ENCODE measurements at places on chromosomes 3 and 15. TPM values are rescaled to one million over a fixed set of nuclear protein-coding genes. Genes with fewer than 3 reads are reported as not detected.
A peak's percentile ranks its signal among the peaks of the same experiment; 100 is the strongest.

Gene SCN11A
- 1.0 TPM for total RNA-seq

Gene GYG1
- 32.5 TPM for total RNA-seq

Gene CISH
- 66.9 TPM for total RNA-seq

Gene PEX5L
- total RNA-seq = not detected

Gene SLC22A13
- 0.61 TPM for total RNA-seq

Gene C3orf22
- total RNA-seq = not detected

DNA sequence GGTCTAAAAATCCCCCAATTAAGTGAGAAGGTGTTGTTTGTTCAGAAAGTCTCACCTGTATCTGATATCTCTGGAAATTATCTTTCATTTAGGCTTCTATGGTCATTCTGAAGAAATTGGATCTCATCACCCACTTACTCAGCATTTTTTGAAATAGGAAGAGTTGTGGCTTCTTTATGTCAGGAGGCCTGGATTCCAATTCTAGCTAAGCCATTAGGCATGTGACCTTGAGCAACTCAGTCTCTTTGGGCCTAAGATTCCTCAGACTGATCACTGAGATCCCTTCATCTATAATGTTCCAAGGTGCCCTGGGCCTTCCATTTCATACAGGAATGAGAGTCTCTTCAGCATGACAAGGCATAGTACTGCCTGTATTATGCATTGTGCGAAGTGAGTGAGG is 70.3 kb downstream of the ARHGEF26 start:
- peaks cover 6% of the 10 kb centered on the region for H3K36me3 ChIP-seq
- H3K4me3 ChIP-seq = no peak overlapping the region
- H3K27ac ChIP-seq = no peak overlapping the region
- DNase-seq = no peak
- H3K27me3 ChIP-seq = no peaks in the 10 kb centered on the region

DNA sequence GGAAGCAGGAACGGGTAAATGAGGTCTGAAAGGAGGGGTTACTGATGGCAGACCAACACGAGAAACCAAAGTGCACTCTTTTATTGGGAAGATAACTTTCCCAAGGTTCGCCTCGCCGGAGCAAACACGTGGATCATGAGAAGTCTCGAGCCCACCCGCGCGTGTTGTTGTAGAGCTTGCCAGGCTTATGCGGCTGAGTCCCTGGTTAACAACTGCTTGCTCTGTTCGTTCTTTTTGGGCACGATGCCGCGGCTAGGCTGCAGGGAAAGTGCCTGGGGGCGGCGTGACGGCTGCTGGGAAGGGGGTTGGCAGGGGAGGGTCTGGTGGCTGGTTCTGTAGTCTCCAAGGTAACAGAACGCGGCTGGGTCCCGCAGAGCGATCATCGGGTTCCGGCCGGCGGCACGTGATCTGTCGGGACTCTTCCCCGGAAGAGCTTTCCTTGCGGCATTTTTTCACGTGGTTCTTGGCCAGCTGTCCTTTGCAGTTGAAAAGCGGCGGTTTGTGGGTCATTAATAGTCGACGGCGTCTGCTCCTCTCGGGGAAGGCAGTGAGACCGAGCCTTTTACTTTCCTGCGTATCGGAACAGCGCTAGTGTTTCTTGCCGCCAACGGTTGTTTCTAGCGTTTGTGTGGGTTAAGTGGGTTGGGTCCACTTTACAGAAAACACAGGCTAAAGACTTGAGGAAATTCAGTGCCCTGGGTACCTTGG is 1.5 kb downstream of the MGA start:
- H3K36me3 ChIP-seq = no peaks in the 10 kb centered on the region
- peaks cover 41% of the 10 kb centered on the region for H3K4me1 ChIP-seq
- DNase-seq = peak; percentile 81
- no peaks in the 10 kb centered on the region for H3K27me3 ChIP-seq

DNA sequence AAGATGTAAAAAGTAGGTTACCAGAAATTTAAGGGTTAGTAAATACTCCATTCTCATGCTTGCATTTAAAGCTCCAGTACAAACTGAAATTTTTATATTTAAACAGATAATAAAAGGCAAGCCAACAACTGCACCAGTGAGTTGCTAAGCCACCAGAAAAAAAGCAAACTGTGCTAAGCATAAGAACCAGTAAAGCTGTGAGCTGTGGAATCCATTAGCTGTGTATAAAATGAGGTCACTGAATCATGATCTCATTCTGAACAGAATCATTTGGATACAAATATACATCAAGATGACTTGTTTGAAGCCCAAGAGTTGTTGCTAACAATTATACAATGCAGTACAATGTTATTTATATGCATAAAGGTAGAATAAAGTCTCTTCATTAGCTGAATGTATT is 1312.2 kb downstream of the SI start:
- no peaks in the 10 kb centered on the region for H3K27me3 ChIP-seq
- no peak overlapping the region for H3K27ac ChIP-seq
- no peaks in the 10 kb centered on the region for H3K4me1 ChIP-seq
- H3K4me3 ChIP-seq = no peak overlapping the region

DNA sequence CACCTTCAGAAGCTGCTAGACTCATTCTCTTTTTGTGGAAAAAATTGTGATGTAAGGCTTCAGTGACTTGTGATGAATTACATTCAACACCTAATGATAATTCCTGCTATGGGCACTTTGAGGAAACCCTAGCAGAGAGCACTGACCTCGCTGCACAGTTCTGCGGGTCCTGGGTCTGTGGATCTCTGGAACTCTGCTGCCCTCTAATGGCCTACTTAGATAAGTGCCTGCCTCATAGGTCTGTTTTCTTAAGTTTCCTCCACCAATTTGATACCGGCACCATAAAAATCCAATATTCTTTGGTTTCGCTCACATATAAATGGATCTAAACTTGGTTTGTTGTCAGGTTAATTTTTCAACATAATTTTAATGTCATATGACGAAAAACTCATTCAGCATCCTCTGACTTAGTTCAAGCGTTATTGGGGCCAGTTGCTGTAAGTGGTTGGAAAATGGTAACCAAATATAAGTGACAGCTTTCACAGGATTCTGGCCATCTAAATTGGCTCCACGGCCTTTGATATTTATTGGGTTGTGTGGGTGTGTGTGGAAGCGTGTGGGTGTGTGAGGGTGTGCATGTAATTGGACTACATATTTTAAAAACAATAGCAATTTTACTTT is 10.4 kb downstream of the SLITRK3 start:
- H3K4me1 ChIP-seq = no peaks in the 10 kb centered on the region
- H3K4me3 ChIP-seq = no peak overlapping the region
- no peaks in the 10 kb centered on the region for H3K27me3 ChIP-seq
- H3K27ac ChIP-seq = no peak overlapping the region
- no peaks in the 10 kb centered on the region for H3K36me3 ChIP-seq

DNA sequence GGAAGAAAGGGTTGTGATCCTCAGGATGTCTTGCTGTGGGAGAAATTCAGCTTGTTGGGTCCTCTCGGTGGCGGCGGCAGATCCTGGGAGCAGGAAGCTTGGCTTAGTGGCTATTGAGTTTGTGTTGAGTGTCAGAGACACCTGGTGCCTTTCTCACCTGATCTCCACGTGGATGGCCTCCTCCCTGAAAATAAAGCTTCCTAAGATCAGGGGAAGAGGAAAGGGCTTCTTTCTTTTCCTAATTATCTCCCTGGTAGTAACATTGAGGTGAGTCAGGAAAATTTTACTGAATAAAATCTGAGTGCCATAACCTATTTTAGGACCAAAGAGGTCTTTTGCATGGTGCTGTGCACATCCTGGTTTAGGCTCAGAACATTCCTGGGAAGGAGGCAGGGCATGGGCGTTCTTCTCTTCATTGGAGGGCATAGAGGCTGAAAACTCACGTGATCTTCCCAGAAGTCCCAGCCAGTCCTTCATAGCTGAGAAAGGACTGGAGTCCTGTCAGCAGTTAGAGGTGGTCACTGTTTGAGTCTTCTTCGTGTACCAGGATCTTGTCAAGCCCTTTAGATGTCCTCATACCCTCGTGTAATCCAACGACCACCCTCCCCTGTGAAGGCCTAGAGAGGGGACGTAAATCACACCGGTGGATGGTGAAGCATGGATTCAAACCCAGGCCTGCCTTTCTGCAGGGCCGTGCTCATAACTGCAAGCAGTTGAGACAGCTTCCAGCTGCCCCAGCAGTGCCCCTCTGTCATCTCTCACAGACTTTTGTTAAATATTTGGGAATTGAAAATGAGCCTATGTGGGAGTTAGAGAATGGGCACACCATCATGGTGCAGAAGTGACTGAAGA is 1.1 kb downstream of the CMTM8 start:
- no peaks in the 10 kb centered on the region for H3K4me1 ChIP-seq
- H3K27me3 ChIP-seq = no peaks in the 10 kb centered on the region
- peak overlapping the region; percentile 91 for H3K27ac ChIP-seq

DNA sequence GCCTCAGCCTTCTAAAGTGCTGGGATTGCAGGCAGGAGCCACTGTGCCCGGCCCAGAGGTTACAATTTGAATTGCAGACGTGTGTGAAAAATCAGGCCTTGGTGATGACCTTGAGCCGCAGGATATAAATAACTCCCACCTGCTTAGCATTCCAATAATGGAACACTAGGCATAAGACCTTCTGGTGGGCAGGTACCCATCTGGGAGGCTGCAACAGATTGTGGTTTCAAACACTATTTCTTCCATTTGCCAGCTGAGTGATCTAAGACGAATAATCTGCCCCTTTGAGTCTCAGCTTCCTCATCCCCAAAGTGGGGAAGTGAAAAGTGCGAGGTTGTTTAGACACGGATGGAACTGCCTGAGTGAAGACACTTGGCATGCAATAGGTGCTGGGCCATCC is 47.7 kb upstream of the HERC1 start:
- DNase-seq = no peak
- H3K4me3 ChIP-seq = no peak overlapping the region
- H3K27me3 ChIP-seq = no peaks in the 10 kb centered on the region
- H3K4me1 ChIP-seq = peaks cover 8% of the 10 kb centered on the region
- H3K27ac ChIP-seq = no peak overlapping the region
- no peaks in the 10 kb centered on the region for H3K36me3 ChIP-seq

GRCh38 chr15:37536967-37537605 is 397.4 kb upstream of the TMCO5A start:
- no peak overlapping the region for H3K27ac ChIP-seq
- no peak overlapping the region for H3K4me3 ChIP-seq
- no peaks in the 10 kb centered on the region for H3K27me3 ChIP-seq
- DNase-seq = no peak

- H3K27me3 ChIP-seq = no peaks in the 10 kb centered on the region
- H3K4me1 ChIP-seq = peaks cover 9% of the 10 kb centered on the region
- no peak overlapping the region for H3K4me3 ChIP-seq
- no peak for DNase-seq
- no peaks in the 10 kb centered on the region for H3K36me3 ChIP-seq
These were observed 300.3 kb downstream of the ZBTB20 start for GRCh38 chr3:114846779-114847178.

Measured in upper lobe of left lung (tissue), 6 donors.